HCEC 1CT (cell line): ENCODE measurements at places on chromosomes 2 and 18.

DNA sequence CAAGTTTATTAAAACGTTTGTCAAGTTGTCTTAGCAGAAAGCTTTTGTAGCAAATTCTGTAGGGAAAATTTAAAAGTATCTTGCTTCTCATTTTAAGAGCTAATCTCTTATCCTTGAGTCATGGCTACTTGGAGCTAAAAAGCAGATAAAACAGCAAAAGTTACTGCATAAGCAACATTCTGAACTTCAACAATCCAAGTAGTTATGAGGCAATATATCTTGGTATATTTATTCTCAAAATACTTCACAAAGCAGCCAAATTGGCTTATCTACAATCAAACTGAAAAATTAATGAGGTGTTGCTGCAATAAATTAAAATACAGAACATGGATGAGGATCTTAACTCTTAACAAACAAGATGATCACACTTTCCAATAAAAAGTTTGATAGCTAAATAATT, 306.5 kb downstream of the PIEZO2 start:
- DNase-seq = no peak

- DNase-seq = no peak
These were observed 116.0 kb upstream of the AQP4 start for GRCh38 chr18:26981360-26982082.

- DNase-seq = no peak
These were observed 73.9 kb downstream of the VSNL1 start for GRCh38 chr2:17614174-17614930.

DNA sequence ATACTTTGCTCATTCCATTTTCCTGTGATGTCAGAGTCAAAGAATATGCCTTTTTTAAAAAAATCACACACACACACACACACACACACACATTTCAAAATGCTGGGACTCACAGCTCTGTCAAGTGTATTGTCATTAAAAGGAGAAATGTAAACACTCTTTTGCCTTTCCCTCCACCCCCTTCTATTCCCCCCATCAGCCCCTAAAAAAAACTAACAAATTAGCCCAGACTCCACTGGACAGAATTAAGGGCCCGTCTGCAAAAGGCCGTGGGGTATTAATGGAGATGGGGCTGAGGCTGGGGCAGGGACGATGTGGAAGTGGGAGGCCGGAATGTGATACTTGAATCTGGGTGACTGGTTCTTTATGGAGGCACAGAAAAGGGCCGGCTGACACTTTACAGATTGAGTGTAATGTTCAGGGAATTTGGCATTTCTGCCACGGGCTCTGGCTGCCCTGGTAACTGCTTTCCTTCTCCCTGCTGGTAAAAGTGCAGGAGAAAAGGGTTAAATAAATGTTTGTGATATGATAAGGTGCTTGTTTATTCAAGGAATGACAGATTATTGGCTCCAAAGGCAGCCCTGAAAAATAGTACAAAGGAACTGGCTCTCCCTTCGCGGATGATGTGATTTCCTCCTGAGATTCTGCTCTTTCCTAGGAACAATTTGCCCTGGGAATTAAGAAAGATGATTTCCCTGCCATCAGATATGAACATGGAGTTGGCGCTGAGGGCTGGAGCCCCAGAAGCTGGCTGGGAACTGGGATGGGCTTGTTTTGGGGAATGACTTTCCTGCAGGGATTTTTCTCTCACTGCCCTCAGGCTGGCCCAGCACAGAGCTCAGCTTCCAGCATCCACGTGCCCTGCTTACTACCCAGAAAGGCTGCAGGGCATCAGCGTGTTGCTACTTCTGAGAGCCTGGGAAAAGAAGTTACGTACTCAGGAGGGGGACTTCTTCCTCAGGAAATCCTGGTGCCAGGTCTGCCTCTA, 52.8 kb upstream of the CTAGE1 start:
- DNase-seq = peak; percentile 30

DNA sequence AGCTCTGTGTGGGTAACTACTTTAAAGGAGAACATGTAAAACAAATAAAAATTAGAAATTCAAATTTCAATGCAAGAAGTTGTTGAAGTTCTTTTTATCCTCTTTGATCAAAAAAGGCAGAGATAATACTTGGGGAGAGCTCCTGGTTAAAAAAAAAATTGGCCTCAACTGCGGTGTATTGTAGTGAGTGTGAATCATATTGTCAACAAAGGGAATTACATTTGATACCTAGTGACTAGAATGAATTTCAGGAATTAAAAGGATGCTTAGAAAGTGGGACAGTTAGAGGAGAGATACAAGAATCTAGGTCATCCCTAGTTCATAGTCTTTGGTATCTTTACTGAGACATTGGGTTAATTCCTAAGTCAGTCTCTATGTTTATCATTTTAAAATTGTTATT, 473.0 kb downstream of the CCDC85A start:
- no peak for DNase-seq

DNA sequence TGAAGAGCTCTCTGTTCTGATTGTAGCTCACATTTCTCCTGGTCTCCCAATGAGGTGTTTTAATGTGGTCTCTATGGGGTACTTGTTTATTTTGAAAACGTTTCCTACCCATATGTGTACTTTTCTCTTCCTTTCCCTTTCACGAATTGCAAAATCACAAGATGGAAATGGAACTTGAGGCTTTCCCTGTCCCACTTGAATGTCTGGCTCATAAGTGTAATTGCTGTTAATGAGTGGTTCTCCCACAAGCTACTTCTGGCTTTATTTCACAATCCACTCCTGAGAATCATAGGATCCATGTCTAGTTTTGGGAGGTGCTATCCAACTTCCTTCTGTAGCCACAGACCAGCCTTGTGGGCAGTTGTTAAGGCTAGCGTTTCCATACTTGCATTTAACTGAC, 81.1 kb upstream of the CAVIN2 start:
- peak; percentile 22 for DNase-seq

DNA sequence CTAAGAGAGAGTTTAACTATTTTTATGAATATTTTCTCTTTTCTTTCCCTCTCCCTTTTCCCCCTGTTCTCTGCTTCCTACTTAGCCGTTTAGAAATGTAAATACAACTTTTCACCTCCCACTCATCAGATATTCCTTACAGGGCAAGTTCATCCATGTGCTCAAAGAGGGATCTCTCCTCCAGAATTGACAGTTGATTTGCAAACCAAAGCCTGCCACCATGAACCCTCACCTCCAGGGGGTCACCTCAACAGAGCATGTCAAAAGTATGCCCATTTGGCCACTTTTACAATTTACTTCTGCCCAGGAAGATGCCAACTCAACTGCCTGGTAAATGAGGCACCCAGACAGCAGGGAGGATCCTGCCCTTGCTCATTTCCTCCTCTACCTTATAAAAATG, 149.2 kb upstream of the GYPC start:
- DNase-seq = no peak
